Stimulated activated CD8-positive, alpha-beta memory T cell treated with anti-CD3 and anti-CD28 coated beads, Interleukin-4, amount 100 ng/mL, for 1 hour (primary cell): ENCODE measurements at places on chromosomes 2 and 18.

DNA sequence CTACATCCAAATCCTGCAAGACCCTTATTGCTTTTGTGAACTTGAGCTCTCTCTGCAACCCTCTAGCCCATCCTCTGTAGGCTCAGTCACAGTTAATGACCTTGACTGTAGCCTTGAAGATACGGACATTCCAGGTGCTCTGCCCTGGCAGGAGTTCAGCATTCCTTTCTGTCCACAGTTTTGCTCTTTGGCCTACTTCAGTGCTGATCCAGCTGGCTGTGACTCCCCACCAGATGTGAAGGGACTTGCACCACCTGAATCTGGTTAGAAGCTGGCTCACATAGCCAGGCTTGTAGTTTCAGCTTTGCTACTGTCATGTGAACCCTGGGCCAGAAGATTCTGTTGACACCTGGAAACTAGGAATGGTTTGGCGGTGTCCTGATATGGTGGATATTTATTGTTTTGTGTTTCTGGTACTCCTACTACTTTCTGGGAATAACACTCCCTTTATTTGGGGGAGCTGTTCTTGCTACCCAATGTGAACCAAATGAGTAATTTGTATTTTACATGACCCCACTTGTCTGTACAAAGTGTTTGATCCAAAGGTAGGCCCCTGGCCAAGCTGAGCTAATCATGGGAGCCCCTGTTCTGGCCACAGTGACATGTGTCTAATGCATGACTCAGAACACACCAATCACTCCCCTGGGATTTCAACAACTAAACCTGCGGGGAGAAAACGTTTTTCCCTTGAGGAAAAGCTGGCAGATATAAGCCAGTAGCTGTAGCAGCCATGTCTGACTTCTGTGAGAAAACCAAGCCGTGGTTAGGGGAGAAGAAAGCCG is 73.4 kb downstream of the CDCA7 start:
- no peak for DNase-seq

DNA sequence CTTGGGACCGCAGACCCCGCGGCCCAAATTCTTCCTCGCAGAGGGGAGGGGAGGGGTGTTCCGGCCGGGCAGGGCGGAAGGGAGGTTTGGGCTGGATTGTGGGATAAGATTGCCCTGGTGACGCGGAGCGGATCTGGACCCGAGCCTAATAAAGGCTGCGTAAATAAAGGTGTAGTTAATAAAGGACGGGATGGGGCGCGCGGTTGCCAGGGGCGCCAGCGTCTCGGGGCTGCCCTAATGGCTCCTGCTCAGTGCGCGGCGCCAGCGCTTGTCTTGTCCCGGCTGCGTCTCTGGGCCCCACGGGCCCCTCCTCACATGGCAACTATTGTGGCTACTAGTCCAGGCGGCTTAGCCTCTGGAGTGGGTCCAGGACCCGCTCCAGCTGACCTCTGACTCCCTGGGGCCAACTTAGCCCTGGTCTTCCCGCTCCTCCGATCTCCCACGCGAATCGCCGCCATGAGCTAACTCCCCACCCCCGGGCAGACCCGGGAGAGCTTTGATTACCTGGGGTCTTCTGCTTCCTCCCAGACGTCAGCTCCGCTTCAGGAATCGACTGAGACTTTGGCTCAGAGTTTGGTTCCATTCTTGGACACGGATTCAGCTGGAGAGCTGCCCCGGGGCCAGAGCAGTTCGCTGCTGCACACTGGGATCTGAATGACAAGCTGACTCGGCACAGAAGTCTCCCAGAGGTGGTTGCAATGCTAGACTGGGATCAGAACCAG is 36.5 kb downstream of the SLC25A52 start:
- DNase-seq: no peak

- DNase-seq: no peak
These were observed 287.9 kb upstream of the VRK2 start for GRCh38 chr2:57758686-57759085.

DNA sequence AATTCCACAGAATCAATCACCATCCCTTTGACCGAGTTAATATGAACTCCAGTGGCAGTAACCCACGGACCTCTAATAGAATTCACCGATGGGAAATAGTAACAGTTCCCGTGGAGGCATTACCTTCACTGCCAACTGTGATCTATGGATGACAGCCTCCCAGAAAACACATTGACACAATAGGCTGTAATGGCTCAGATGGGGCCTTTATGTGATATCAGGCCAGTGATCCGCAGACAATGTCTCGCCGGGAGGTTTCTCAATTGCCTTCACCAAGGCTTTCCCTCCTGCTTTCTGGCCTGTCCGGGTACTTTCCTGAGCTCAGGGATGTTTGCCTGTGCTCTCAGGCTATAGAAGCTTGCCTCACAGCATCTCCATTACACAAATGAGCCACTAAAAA is 34.4 kb upstream of the KLF7 start:
- no peak for DNase-seq

GRCh38 chr2:1839066-1839756 is 94.9 kb upstream of the PXDN start:
- no peak for DNase-seq

DNA sequence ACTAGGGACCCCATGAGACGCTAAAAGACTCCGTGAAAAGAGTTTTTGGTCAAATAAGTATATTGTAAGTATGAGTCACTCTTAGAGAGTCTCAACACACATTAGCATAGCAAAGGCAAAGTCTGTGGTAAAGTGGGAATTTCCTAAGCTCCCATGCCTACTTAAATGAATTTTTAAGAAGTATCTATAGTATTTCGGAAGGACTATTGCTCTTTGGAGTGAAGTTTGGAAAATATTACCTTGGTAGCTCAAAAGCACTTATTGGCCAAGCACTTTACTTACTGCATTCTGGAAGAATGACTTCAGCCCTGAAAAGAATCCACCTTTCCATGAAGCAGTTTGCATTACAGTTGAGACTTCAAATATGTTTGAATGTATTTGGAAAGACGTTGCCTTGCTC is 57.1 kb downstream of the CAVIN2 start:
- no peak for DNase-seq

DNA sequence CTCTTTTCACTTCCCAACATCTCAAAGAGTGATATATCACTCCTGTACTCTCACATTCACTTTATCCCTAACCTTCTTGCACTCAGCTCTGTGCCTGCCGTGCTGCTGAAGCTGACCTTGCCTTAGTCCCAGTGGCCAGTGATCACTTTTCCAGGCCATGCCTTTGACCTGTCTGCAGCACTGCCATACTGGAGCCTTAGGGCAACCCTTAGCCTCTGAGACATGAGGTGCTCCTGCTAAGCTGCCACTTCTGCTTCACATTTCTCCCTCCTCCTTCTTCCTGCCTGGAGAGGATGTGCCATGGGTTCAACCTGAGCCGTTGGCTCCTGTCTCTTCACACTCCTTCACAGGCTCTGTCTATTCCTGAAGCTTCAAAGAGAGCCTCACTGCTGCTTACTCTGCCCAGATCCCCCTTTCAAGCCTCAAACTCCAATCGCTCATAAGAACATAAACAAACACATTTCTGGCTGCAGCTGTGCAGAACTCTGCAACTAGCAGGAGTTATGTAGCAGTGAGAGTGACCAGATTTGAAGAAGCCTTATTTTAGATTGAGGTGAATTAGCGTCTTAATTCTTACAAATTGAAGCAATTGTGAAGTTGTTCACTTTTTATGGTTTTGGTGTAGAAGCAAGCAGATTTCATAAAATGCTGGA is 716.2 kb upstream of the FANCL start:
- DNase-seq: no peak

DNA sequence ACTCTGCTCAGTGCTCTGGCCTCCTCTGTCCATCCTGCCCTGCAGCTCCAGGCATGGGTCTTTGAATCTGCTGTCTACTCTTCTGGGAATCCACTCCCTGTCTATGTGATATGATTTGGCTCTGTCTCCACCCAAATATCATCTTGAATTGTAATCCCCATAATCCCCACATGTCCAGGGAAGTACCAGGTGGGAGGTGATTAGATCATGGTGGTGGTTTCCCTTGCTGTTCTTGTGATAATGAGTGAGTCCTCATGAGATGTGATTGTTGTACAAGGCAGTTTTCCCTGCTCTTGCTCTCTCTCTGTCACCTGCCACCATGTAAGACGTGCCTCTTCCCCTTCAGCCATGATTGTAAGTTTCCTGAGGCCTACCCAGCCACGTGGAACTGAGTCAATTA is 881.8 kb upstream of the ID2 start:
- no peak for DNase-seq

- no peak for DNase-seq
These were observed 106.9 kb downstream of the COL4A4 start for GRCh38 chr2:227057060-227057459.

- DNase-seq: no peak
These were observed 43.0 kb downstream of the MYO5B start for GRCh38 chr18:50151926-50152325.

- DNase-seq: no peak
These were observed 124.8 kb upstream of the B3GNT2 start for GRCh38 chr2:62071126-62071598.

GRCh38 chr2:216774180-216774579 is 78.8 kb upstream of the IGFBP5 start:
- no peak for DNase-seq

DNA sequence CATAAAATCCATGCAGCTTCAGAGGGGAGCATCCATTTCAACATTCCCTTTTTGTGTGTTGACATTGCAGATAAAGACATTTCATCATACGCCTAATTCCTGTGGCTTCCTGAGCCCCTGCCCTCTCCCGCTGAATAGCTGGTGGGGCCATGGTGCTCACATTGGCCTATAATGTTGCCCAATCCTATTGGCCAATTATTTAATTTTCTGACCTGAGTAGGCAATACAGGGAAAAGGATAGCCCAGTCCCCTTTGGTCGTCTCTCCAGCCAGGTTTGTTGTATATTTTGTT is 163.8 kb upstream of the MYCN start:
- no peak for DNase-seq

- DNase-seq: no peak
These were observed 201.0 kb upstream of the SP5 start for GRCh38 chr2:170514140-170514539.

- no peak for DNase-seq
These were observed 23.9 kb upstream of the CTAGE1 start for GRCh38 chr18:22441638-22442037.

GRCh38 chr2:138193416-138194213 is 229.3 kb downstream of the HNMT start:
- DNase-seq: no peak

DNA sequence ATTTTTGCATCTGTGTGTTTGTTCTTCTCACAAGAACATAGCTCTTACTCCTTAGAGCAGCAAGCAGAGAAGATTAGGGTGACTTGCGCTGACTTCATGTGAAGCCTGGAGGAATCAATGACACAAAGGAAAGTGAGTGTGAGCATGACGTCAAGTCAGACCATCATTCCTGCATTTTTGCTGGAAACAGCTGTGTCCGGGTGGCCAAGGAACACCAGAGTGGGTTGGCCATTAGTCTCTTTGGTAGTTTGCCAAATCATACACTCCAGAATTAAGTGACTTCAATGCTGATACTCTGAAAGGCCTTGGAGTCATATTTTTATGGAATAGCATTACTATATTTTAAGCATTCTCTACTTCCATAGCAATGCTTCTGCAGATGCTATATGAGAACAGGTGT is 597.2 kb downstream of the DCDC2C start:
- DNase-seq: no peak

DNA sequence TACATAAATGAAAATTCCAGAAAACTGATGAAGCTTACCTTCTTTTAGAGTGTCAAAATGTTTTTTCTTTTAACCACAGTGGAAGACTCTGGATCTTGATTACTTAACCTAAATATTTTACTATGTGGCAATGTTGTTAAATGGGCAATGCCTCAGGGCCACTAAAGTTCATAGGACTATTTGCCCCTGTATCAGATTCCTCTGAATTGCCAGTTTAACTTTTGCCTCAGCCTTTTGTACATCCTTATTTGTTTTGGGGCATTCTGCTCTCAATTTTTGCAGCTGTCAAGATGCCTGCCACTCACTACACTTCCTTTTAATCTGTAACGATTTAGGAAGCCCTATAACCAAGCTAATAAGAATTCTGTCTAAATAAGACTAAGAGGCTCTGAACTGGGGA is 31.7 kb upstream of the SERTAD2 start:
- DNase-seq: no peak
